ENCODE measurements at places on chromosomes 6 and 20. TPM values are rescaled to one million over a fixed set of nuclear protein-coding genes. Genes with fewer than 3 reads are reported as not detected.

Gene PXDC1
- 57.1 TPM for polyA plus RNA-seq

Gene PPP1R3G
- 5.1 TPM for polyA plus RNA-seq

Gene SLC32A1
- not detected for polyA plus RNA-seq

GRCh38 chr6:112348891-112349635 is 1.9 kb downstream of the RFPL4B start:
- no peak for DNase-seq

DNA sequence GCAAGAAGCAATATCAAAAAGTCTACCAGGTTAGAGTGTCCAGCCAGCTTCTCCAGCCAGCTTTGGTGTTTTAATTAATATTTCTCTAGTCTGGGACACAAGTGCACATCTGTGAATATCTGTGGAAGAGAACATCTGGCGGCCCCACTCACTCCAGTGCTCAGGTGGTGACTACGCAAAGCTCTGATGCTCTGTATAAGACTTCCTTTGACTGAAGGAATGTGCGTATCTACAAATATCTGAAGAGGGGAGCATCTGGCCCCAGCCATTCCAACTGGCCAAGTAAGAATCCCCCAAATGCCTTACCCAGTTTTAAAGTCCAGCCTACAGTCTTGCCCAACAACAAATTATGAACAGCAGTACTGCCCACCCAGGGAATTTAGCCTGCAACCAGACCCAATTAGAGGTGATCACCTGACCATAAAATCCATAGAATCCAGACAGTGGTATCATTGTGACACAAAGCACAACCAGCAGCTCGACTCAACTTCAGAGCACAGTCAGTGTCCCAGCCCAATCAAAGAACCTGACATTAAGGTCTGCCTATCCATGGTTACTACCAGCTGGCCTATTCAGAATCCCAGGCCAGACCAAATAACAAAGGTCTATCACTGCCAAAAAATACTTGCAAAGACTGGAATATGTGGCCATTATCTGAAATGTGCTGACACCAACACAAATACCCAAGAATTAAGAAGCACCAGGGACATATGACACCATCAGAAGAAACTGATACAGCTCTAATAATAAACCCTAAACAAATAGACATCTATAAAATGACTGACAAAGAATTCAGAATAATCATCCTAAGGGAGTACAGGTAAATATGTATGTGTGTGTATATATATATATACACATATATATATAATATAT is 76.1 kb upstream of the MANEA start:
- DNase-seq: no peak

DNA sequence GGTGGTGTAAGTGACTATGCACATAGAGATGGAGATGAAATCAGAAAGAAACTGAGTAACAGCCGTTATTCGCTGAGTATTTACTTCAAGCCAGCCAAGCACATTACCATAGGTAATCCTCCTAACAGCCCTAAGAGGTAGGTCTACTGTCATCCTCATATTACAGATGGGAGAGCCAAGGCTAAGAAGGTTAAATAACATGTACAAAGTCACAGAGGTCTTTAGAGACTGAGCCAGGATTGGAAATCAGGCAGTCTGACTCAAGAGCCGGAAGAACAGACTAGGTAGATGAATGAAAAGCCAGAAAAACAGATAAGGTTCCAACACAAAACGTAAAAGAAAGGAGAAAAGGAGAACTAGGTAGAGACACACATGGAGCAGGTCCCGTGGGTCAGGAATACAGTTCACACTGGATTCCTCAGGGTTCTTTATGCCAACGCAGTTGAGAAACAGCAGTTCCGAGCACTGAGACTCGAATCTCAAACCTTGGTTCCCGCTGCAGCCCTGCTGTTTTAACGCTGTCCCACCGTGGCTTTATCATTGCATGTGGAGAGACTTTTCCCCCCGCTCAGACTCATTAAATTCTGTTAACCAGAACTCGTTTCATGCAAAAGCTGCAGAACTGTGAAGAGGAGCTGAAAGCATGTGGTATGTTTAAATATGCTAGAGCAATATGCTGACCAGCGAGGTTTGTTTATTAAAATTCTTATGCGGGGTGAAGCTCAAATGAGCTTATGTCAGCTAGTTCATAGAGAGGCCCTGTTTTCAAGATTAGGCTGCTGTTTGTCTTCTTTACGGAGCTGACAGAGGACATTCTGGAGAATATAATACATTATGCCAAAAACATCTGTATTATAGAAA is 537.9 kb downstream of the CD83 start:
- DNase-seq: no peak

- DNase-seq: no peak
These were observed 2.0 kb upstream of the PNPLA1 start for GRCh38 chr6:36267731-36268477.

- no peak for DNase-seq
These were observed 646 bp downstream of the RPS6KA2 start for GRCh38 chr6:166626177-166627032.

DNA sequence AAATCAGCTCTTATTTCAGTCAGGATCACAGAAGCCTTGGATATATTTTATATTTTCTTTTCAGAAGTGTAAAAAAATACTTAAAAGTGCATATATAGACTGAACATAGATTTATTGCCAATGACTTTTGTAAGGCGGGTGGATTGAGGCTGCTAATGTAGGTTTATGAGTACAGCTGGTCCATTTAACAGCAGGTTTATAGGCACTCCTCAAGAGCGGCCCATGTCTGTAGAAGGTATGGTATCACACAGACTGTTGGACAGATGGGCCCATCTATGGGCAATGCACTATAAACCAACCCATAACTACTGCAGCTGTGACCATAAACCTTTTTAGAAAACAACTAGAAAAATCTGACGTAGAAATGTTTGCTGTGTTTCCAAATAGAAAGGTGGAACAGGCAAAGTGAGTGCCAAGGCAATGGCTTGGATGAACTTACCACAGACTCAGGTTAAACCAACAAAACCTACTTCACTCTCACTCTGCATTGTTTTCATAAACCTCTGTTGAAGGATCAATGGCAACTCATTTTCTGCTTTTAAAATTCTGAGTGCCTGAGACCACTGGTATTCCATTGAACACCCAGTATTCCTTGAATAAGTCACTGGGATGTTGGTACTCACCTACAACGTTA is 170.6 kb upstream of the EYA4 start:
- no peak for DNase-seq

DNA sequence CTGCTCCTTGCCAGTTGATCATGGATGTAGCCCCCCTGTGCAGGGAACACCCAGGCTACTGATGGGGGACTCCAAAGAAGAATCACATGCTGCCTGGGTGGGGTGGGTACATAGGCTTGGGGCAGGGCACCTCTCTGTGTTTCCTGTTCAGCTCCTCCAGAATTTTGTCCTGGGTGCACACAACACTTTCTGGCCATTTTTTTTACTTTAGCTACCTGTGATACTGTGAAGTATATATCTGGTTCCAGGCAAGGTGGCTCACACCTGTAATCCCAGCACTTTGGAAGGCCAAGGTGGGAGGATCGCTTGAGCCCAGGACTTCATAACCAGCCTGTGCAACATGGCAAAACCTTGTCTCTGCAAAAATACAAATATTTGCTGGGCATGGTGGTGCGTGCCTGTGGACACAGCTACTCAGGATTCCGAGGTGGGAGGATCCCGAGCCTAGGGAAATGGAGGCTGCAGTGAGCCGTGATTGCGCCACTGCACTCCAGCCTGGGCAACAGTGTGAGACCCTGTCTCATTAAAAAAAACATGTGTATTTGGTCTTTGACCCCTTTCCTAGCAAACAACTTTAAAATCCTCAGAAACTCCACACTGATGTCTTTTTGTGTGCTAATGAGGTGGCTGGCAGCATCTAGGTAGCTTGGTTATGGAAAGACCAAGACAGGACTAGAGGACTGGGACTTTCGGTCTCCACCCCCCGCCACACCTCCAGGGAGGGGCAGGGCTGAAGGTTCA is 14.1 kb downstream of the SLC4A11 start:
- DNase-seq: no peak
